ENCODE measurements at places on chromosomes 11 and 22.
A peak's percentile ranks its signal among the peaks of the same experiment; 100 is the strongest.

DNA sequence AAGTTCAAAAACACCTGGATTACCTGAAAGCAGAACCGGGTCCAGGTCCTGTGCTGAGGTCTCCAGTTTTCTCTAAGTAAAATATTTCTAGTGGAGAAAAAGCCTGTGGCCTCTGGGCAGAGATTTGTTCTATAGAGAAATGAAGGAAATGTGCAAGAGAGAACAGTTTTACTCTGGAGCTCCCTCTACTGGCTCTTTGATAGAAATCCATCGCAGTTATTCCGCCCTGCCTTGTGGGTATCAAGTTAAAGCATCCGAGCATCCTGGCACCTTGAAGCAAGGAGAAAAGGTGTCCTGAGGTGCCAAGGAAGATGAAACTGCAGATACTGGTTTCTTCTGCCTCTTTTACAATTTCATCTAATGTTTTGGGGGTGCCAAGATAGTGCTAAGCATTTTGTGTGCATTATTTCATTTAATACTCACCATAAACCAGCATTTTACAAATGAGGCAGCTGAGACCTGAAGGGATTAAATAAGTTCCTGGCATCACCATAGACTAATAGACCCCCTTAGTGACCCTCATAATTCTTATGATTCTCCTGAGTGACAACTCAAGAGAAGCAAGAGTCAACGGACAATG lies 113.1 kb upstream of the HSD17B12 start:
- no peak for DNase-seq

GRCh38 chr11:86069408-86070101 lies 671 bp upstream of the PICALM start:
- DNase-seq, result no peak

GRCh38 chr11:45181193-45181888 lies 34.9 kb downstream of the PRDM11 start:
- no peak for DNase-seq

DNA sequence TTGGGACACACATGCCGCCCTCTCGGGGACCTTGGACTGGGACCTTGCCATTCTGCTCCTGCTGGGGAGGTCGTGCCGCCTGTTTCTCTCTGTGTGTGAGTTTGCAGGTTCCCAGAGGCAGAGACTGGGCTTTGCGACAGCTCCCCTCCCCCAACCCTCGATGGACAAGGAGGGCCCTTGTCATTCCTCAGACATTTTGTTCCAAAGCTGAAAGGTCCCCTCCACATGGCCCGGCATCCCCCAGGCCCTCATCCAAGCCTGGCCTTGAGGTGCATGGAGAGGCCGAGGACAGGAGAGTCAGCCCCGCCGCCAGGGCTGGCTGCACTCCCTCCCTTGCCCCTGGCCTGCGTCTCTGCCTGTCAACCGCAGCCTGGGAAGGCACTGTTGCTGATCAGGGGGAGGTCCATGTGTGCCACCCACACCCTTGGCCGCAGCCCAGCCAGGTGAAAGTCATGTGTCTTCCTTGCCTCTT lies 25.6 kb downstream of the FADS2 start:
- DNase-seq, result no peak

- DNase-seq, result no peak
These were observed at the start of gene MGAT3 for GRCh38 chr22:39456522-39457197. Gene MGAT3 (plus strand): TSS chr22:39457012. CDS start chr22:39487348, 30,336 bp downstream.

DNA sequence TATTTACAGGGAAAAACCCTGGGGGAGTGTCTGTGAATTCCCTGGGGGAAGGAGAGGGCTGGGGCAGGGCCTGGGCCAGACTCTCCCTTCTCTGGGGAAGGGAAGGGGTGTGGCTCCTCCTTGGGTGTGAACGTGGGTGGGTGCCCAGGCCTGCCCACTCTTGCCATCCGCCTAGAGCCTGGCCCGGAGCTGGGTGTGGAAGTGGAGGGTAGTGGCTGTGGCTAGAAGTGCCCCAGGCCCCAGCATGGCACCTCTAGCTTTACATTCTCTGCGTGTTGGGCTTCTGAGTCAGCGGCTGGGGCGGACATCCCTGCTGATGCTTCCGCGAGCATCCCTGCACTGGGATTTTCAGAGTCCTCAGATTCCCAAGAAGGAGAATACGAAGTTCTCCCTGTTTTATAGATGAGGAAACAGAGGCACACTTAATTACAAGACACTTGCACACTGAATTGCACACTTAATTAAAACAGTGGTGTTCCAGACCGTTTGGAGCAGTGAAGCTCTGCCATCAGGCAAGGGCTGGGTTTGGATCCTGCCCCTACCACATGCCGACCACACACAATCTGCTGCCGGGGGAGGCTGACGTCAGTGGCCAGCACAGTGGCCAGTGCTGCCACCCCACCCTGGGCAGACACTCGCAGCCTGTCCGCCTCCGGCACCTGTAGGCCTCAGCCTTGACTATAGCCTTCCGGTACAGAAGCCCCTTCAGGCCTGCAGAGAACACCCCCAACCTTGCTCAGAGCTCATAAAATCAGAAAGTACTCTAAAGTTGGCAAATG lies 7.6 kb downstream of the BAD start:
- DNase-seq, result no peak

GRCh38 chr11:42960521-42961088 lies 351.2 kb upstream of the API5 start:
- no peak for DNase-seq

GRCh38 chr11:132064987-132065620 lies 694.7 kb downstream of the NTM start:
- no peak for DNase-seq

- peak; percentile 35 for DNase-seq
These were observed 36.5 kb downstream of the PRDM11 start for GRCh38 chr11:45182902-45183301.

- DNase-seq, result no peak
These were observed 2.0 kb downstream of the NAV2 start for GRCh38 chr11:19714387-19715363.

DNA sequence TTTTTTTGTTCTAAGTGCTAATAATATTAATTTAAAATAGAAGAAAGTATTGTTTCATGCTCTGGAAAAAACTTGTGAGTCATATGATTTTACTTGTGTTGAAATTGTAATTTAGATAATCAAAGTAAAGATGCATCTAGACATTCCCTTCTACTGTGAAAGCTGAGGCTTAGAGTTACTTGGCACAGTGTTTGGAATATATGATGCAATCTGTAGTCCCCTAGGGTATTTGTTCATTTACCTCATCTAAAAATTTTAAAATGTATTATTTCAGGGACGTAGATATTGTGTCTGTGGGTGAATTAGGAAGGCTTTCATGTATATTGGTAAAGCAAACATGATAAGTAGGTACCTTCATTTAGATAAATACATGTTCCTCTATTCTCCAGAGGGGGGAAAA lies 793.5 kb upstream of the CNTN5 start:
- no peak for DNase-seq

- peak; percentile 7 for DNase-seq
These were observed 10.3 kb upstream of the IGF2 start for GRCh38 chr11:2149460-2149859.

DNA sequence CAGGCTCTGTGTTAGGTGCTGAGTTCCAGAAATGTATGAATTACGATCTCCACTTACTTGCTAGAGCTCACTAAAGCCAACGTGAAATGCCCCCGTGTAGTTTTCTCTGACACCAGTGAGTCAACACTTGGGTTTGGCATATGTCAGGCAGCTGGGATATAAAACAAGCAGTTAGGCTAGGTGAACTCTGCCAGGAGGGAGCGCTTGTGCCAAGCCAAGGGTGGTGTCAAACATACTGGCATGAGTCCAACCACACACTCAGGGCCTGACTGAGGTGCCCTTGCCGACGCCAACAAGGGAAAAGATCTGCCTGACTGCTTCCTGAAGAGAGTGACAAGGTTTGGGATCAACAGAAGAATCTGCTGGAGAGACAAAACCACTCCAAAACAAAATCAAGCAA lies 167.8 kb upstream of the NARS2 start:
- no peak for DNase-seq

- no peak for DNase-seq
These were observed 4.9 kb downstream of the DUSP8 start for GRCh38 chr11:1567052-1567720.

DNA sequence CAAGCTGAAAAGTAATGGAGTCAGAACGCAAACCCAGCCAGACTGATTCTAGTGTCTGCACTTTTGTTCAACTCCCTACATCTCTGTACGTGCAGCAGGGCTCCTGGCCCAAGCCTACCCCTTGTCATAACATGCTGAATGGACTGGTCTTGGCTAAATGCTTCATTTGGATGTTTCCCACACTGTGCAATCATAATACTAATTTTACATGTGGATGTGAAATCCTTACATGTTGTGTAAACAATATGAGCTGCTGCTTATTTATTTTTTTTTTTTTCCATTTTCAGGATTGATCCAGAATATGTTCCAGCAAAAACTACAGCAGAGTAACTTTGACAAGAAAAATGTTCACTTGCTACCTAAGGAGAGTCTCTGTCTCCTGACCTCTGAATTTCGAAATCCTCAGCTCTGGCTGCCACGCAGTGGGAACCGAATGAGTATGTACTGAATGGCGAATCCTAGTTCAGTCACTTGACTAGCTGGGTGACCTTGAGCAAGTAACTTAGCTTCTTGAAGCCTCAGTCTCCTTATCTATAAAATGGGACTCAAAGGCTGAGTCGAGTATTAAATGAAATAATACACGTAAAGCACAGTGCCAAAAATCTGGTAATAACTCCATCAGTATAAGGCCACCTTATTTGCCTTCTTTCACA lies 133.4 kb downstream of the EHF start:
- DNase-seq, result no peak

- no peak for DNase-seq
These were observed 906.7 kb upstream of the CHORDC1 start for GRCh38 chr11:91129596-91129995.

DNA sequence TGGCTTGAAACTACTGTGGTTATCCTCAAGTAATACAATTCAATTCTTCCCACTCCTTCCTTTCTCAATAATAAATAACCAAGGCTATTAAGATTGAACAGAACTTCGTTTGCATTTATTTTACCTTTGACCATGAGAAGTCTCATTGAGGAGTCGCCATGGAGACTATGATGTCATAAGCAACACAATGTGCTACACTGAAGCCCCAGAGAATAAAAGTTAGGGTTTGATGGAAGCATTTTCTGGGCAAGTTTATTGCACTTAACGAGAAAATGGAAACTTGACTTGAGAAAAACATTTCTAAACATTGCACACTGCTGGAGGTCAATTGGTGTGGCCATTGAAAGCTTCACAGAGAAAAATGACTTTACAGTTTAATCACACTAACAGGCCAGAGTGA lies 121.5 kb downstream of the FAM76B start:
- DNase-seq, result no peak

DNA sequence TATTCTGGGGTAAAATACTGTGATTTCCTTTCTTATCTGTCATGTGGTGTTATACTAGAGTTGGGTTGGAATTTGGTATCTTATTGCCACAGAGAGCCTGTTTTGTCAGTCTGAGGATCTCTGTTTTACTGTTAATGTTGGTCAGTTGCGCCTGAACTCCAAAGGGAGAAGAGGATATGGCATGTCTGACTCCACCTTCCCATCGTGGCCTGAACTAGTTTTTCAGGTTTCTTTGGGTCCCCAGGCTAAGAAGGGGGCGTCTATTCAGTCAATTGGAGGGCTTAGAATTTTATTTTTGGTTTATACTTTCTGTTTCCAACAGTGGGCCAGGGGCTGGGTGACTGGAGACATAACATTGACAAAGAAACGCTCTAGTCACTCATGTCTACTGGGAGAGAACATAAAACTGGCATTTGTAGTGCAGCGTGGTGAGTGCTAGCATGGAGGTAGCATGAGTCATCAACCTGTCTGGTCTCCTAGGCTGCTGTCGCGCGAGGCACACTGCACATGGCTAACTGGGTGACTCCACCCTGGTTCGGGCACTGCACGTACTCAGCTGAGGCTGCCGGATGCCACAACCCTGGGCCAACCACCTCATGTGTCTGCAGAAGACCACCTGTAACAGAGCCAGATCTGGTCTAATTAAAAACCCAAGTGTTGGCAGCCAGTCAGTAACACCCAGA lies 120.1 kb upstream of the OR9Q1 start:
- DNase-seq, result peak; percentile 5

GRCh38 chr11:35083431-35084238 lies 55.3 kb upstream of the CD44 start:
- peak; percentile 65 for DNase-seq

- DNase-seq, result no peak
These were observed 985.3 kb upstream of the FAT3 start for GRCh38 chr11:91239359-91239758.

- no peak for DNase-seq
These were observed 49.1 kb downstream of the ARRB1 start for GRCh38 chr11:75302371-75302770.

DNA sequence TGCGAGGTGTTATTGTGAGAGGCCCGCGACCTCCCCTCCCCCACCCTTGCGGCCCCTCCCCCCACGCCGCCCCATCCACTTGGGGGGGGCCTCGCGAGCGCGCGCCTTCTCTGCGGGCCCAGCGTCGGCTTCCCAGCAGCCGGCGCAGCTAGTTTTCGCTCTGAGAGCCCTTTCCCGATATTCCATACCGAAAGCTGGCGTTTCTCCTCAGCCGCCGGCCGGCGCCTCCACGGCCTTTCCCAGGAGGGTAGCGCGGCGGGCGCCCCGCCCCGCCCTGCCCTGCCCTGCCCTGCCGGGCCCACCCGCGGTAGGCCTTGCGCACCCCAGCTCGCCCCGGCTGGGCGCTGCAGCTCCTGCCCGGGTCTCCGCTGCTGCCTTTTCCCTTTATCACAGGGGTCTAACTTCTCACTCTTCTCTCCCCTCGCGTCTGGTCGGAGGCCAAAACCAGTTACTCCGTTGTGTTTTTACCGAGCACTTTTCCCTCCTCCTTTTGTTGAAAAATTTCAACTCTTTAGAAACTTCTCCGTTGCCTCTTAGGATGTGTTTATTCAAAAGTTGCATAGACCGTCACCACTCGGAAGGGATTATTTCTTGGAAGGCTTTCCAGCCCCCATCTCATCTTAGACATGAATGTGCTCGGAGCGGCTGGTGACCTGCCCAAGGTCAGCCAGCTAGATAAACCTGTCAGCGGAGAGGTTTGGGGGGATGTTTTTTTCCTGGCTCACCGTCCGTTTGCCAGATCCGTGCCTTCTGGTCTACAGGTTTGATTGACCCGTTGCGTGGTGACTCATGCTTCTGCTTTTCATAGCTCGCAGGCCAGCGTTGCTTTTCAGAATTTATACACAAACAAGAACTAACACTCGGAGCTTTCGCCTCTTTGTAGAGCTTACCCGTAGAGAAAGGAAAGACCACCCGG lies 648 bp downstream of the PAFAH1B2 start:
- DNase-seq, result peak; percentile 50
